DMS53 (cell line): ENCODE measurements at places on chromosomes 2 and 18.

GRCh38 chr2:105828558-105828957 is 83.8 kb downstream of the NCK2 start:
- no peak for DNase-seq

DNA sequence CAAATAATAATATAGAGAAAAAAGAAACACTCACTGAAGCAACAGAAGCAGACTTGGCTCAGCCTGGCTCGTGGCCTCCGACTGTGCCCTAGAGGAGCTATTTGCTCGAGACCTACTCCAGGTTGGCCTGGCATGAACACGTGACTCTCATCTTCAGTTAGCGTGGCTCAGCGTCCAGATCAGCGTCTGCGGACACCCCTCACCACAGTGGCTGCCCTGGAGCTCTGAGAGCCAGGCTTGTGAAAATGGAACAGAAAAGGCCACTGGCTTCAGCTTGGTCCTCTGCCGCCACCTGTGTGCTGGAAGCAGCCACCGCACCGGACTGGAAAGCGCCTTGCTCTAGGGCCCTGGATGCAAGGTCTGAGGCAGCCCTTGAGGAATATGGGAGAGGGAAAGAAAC is 1184.0 kb upstream of the GYPC start:
- peak; percentile 88 for DNase-seq

GRCh38 chr2:99875627-99876201 is 266.7 kb downstream of the AFF3 start:
- no peak for DNase-seq

- peak; percentile 68 for DNase-seq
These were observed 48.2 kb downstream of the HAUS1 start for GRCh38 chr18:46152436-46152807.

DNA sequence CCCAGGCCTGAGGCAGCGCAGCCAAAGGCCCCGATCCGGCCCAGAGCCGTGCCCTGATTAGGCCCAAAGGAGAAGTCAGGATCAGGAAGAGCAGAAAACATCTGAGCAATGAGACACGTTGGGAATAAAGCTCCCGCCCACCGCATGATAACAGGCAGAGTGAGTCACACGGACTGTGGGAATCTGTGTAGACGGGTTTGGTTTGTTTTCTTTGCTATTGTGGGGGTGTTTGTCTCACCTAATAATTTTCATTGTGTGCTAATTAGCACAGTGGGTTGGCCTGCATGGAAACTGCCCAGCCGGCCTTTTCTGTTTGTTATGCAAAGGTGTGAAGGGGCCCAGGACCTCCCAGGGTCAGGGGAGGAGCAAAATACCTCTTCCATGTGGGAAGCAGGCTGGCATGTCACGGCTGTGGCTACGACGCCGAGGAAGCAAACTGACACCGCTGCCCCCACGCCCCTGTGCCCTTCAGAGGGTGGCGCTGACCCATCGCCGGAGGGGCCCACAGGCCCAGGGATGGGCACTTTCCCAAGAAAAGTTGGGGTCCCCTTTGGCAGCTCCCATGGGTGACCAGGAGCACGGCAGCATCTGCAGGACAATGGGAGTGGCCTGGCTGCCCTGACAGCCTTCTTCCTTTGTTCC is 68.4 kb upstream of the CTDP1 start:
- no peak for DNase-seq

DNA sequence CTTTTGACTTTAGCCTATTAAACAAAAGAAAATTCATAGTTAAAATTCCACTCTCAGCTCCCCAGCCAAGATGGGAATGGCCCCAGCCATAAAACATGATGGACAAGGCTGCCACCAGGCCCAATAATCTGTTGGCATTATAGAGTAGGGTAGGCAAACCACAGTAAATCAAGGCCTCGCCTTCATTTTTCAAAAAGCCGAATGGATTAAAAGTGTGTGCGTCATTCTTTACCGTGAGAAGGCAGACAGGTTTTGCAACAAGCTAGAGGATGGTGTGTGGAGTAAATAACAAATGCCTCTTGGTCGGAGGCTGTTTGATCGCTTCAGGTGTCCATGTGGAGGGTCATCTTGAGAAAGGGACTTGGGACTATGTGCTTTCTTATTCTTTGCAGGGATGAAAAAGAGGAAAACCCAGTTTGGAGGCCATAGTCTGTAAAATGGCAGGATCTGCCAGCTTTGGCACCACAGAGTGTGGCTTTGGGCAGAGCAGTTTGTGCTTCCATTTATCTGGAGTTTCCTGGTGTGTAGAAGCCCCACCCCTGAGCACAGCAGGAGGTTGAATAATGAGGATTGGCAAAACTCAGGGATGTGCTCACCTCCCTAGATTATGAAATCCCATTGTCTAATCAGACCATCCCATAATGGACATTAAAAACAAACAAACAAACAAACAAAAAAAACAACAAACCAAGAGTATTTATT is 57.1 kb upstream of the ITGB6 start:
- DNase-seq, result peak; percentile 12

GRCh38 chr2:129062146-129062912 is 743.7 kb upstream of the HS6ST1 start:
- no peak for DNase-seq

DNA sequence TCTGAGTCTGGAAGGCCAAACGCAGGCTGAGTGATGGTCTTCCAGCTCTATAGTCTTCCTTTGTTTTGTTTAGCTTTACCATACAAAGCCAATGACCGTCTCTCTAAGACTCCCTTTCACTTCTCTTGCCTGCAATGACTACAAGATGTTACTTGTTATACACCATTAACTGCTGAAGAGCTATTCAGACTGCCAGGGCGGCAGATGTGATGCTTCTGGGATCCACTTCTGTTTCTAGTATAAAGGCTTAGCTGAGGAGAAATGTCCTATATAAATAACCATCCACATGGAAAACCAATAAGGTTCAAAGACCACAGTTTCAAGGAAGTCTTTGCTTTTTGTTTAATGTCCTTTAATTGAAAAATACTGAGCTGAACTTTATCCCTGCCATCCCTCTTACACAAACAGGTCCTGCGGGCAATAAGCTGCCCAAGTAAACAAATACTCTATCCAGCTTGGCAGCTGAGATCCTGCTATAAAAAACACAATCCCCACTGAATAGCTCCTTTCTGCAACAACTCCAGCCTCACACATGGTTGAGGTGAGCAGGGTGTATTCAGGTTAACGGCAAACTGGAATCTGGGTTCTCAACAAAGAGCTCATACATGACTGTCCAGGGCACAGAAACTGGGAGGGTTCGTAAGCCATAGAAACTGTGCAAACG is 124.6 kb downstream of the VIT start:
- peak; percentile 84 for DNase-seq
